ENCODE measurements at places on chromosomes 7 and 10.

DNA sequence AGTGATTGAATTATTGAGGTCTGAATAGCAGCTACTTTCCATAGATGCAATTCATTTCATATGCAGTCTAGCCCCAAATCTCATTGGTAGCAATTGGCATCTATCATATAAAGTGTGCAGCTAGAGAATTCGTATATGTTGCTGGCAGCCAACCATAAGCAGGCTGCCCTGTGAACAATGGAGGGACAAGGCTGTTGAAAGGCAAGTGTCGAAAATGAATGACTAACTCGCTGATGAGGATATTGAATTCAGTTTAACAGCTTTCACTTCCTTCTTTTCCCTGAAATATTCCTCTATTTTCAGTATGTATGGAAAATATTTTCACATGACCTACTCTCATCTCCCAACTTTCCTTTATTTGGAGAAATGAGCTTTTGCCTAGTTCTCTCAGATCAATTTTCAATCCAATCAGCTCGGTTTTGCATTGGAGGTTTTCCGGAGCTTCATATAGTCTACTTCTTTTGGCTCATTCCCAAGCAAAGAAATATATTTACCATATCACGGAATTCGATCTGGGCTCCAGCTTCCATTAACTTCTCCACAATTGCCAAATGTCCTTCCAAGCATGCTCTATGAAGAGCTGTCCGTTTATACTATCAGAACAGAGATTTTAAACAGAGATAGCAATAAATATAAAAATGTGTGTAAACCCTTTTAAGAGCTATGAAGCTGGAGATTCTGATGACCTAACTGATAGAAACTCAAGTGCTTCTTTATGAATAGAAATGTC is 3.5 kb downstream of the ANKRD1 start:
- DNase-seq = no peak

- DNase-seq = no peak
These were observed 155.6 kb downstream of the ARHGAP21 start for GRCh38 chr10:24568042-24568441.

GRCh38 chr7:29013082-29013695 is 55.1 kb upstream of the TRIL start:
- no peak for DNase-seq

DNA sequence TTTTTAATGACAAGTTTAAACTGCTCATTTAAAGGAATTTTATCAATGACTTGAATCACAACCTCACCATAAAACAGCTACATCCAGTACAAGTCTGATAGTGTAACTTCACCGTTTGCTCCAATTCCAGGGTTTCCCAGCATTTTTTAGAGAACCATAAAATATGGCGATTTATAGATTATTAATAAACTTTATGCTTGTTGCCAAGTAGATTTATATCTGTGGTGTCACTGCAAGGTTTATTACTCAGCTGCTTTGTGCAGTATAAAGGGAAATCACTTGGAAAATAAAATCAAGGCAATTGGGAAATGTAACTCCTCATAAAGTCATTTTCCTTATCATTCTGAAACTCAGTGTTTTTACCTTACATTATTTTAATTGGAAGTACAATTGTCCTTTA is 64.0 kb upstream of the ADAM12 start:
- no peak for DNase-seq

DNA sequence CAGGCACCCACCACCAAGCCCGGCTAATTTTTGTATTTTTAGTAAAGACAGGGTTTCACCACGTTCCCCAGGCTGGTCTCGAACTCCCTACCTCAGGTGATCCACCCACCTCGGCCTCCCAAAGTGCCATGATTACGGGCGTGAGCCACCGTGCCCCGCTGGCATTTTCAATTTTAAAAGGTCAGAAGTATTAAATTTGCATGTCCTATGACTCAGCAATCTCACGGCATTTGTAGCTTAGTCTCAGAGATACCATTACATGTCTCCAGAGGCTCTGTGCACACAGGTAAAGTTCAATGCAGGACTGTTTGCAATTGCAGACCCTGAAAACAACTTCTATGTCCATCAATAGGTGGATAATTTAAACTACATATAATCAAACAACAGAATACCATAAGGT is 99.2 kb downstream of the DLG5 start:
- DNase-seq = no peak

DNA sequence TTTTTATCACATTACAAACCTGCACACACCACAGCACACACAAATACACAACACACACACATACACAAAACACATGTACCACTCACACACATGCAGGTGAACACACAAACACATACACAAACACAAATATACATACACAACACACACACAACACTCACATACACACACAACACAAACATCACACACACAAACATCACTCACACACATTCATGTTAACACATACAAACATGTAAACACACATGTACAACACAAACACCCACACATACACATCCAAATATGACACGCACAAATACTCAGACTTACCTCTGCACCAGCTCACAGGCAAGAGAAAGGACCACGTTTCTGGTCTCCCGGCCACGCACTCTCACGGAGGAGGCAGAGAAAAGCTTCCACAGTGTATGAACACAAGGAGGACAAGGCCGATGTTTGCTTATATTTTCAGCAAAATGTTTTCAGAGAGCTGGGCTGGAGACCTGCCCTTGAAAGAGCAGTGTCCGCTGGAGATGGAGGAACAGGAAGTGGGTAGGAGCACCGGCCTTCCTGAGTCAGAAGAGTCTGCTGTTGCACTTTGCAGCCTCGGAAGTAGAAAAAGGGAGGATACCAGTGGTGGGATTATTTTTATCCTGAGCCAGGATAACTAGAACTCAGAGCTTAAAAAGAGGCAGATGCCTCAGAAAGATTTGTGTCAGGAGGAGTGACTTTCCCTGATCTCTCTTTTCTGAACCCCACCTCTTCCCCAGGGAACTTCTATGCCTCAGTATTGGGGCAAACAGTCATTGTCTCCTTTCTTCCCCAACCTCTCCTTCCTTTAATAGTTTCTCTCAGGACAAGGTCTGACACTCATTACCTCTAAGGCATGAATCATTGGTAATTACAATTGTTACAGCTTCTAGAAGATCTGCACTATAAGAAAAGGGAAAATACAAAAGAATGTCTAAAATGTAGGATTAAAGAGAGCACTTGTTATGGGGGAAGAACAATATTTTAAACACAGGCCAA is at the start of gene GIMAP6:
Gene GIMAP6 (minus strand): TSS at position 520 of the 999 bp plus-strand sequence. CDS start 2,243 bp downstream, outside the sequence.
- peak; percentile 47 for DNase-seq

DNA sequence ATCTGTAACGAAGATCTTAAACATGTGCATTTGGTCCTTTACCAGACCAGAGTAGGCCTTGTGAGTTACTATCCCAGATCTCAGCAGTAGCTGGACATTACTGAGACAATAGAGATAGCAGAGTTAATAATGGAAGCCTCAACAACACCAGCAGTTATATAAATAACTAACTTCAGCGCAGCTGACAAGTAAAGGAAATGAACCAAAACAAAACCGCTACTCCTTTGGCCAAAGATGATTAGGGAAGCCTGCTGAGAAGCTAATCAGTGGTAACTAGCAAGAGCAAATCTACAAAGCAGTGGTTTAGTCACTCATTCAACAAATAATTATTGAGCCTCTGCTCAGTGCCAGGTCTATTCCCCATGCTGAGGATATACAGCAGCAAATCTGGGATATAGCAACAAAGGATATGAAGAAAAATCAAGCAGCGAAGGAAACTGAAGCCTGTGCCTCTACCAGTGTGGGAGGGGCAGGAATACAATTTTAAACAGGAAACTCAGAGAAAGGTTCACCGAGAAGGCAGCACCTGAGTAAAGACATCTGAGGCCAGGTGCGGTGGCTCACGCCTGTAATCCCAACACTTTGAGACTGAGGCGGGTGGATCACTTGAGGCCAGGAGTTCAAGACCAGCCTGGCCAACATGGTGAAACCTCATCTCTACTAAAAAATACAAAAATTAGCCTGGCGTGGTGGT is 103.6 kb downstream of the ELMO1 start:
- no peak for DNase-seq

DNA sequence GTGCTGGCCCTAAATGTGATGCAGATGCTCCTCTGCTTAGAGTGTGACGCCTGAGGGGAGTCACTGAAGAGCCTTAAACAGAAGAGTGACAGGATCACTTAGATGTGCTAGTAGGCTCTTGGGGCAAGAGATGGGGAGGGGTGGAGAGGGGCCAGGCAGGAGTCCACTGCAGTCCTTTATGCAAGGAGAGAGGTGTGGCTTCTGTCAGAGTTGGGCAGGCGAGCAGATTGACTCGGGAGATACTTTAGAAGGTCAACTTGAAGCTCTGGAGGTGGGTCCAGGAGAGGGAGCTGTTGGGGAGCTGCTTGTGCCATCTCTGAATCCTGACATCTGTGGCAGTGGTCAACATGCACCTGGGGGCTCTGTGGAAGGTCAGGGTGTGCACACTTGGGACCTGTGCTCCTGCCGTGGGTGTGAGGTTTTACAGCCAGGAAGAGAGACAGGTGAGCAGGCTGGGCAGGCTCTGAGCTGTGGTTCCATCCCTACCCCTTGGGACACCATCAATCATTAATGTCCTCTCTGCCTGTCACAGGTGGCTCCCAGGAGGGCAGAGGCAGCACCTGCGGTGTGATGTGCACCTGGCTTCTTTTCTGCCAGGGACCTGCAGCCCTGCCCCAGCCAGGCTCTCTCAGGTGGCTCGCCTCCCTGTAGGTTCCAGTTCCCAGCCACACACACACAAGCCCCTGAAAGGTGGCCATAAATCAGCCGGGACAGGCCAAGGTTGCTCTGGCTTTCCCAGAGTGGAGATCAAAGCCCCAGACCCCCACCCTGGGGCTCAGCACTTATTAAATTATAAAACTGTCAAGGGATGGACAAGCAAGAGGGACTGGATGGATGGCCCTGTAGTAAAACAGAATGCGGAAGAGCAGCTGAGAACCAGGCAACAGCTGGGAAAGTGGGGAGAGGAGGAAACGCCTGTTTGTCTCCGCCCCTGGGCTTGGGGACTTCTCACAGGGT is 14.0 kb downstream of the NEURL1 start:
- no peak for DNase-seq

DNA sequence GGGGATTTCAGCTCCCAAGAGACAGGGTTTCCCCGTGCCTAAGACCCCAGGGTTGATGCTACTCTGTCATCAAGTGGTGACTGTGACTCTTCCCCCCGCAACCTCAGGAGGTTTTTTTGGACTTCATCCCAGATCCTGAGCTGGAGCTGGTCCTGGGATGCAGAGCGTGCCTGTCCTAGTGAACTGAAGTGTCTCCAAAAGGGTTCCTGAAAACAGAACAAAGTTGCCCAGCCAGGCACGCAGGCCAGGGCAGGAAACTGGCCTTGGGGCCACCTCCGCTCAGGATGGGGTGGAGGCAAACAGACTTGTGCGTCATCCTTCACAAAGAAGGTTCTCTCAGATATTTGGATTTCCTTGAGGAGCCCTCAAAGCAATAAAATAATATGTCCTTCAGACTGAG is 118.9 kb downstream of the ITIH5 start:
- no peak for DNase-seq

- no peak for DNase-seq
These were observed 311.5 kb downstream of the REEP3 start for GRCh38 chr10:63832686-63833085.

DNA sequence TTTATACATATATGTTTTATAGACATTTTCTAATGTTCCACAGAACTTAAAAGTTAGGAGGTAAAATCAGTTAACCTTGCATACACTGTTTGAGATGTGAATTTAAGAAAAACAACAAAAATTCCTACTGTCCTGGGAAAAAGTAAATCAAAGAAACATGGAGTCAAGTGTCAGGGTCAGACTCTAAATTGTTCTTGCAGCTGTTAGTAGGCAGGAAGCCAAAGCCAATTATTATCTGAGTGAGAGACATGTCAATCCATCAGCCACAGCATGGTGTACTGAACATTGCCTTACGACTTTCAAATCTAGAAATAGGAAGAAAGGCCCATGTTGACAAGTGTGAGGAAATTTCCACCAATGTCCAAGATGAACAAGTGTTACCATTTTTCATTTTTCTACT is 461.2 kb upstream of the MBL2 start:
- DNase-seq = no peak

- no peak for DNase-seq
These were observed 66.0 kb downstream of the IPMK start for GRCh38 chr10:58201704-58202103.

GRCh38 chr7:34982371-34983019 is 54.8 kb downstream of the DPY19L1 start:
- DNase-seq = no peak

DNA sequence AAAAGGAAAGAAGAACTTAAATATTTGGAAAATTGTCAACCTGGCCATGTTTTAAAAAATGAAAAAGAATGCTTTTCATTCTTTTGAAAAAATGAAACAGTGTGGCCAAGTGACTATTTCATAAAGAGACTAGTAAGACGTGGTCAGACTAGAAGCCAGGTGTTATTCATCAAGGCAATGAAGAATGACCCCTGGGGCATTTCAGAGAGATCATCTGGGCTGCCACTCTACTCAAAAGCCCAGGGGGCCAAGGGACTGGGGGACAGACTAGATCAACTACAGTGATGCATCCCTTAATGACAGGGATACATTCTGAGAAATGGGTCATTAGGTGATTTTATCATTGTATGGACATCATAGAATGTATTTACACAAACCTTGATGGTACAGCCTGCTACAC is 199.4 kb downstream of the STK31 start:
- DNase-seq = no peak

DNA sequence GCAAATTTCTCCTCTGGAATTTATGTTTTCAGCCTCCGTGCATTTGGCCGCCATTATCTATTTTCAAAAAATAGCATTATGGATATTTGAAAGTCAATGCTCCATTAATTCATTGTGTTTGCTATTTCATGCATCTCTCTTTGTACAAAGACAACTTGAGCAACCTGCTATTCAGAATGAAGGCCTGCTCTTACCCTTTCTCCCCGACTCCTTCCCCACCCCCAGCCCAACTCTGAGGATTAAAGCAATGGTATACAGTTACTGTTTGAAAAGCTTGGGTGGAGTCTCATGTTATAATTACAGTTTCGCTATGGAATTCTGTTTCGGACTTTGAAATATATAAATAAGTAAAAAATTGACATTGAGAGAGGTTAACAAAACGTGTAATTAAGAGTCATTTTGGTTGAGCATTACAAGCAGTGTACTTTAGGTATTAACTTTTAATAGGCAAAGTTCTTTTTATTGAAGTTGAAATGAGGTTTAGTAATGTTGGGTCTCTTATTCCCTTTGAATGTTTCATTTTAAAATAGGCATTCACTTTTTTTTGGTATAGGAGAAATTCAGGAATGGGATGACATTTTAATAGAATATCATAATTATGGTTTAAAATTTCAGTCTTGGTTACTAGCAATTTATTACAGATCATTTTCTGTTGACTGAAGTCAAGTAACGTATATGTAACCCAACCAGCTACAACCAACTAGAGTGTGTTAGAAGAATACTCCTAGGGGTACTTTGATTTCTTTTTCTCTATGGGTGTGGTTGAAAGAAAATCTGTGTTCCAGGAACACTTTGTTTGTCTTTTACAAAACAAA is 93.1 kb downstream of the ARID5B start:
- no peak for DNase-seq

- no peak for DNase-seq
These were observed 96.8 kb downstream of the TRRAP start for GRCh38 chr7:98974906-98975816.

GRCh38 chr10:11697718-11698527 is 44.3 kb upstream of the ECHDC3 start:
- peak; percentile 26 for DNase-seq
